ENCODE measurements at places on chromosomes 1 and 21. TPM values are rescaled to one million over a fixed set of nuclear protein-coding genes. Genes with fewer than 3 reads are reported as not detected.

Gene PLK3
- total RNA-seq: 68.0 TPM

Gene ADGRL4
- total RNA-seq: not detected

Gene CD160
- 2.4 TPM for total RNA-seq

Gene OR2L13
- total RNA-seq: not detected

DNA sequence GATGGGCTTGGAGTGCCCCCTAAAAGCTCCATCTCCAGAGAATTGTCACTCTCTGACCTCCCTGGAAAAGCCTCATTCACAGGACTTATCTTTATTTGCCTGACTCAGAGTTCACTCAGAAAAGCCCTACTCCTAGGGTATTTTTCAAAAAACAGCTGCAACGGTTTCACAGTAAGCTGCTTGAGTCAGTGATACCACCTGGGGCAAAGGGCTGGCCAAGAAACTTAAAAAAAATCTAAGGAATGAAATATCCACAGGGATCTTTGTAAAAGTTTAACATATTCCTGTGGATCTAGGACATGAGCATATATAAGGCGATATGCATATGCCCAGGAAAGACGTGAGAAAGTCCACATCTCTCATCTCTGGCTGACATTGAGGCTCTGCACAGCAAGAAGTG is 33.8 kb upstream of the TSPAN2 start:
- no peak for DNase-seq

DNA sequence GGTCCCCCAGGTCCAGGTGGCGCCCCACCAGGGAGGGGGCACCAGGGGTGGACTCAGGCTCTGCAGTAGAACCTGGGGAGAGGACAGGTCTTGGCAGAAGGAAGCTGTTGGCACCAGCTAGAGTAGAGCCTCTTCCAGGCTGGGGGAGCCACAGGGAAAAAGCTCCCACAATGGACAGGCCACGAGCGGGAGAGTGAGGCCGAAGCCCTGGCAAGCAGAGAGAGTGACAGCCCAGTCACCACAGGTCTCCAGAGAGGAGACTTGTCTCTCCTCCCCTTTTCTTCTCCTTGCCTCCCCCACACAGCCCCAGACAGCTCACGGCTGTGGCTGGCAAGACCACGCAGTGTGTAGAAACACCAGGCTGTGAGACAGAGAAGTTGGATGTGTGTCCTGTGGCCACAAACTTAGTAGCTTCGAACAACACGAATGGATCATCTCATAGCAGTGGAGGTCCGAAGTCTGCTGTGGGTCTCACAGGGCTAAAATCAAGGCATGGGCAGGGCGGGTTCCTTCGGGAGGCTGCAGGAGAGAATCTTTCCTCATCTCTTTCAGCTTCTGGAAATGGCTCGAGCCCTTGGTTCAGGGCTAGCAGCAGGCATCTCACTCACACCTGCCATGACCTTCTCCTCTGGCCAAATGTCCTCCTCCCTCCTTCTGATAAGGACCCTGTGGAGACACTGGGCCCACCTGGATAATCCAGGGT is 3.3 kb downstream of the KRTAP12-4 start:
- no peak for DNase-seq

- DNase-seq: no peak
These were observed 1150.5 kb upstream of the TMPRSS15 start for GRCh38 chr21:19553919-19554615.
